ENCODE measurements at places on chromosomes 4 and X. TPM values are rescaled to one million over a fixed set of nuclear protein-coding genes. Genes with fewer than 3 reads are reported as not detected.
A peak's percentile ranks its signal among the peaks of the same experiment; 100 is the strongest.

The CCNB3 gene
- 0.40 TPM for total RNA-seq

- peak; percentile 92 for DNase-seq
Measured at GRCh38 chrX:115023139-115023538, 5.7 kb upstream of the IL13RA2 start.

DNA sequence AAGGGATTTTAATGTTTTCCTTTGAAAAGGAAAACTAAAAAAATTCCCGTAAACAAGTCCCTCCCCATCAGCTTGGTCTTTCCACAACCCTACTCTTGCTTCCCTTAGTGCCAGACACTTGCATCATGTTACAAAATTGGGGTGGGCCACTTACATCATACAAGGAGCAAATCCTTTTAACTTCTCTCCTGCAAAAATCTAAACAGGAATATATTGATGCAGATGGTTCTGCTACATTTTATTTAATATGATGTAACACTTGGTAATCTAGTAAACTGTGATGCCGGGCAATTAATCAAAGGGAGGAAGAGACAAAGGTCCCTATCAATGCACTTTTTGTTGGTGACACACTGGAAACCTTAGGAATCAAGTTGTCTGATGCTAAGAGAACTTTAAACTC lies 125.3 kb downstream of the UBE2K start:
- DNase-seq, result no peak

DNA sequence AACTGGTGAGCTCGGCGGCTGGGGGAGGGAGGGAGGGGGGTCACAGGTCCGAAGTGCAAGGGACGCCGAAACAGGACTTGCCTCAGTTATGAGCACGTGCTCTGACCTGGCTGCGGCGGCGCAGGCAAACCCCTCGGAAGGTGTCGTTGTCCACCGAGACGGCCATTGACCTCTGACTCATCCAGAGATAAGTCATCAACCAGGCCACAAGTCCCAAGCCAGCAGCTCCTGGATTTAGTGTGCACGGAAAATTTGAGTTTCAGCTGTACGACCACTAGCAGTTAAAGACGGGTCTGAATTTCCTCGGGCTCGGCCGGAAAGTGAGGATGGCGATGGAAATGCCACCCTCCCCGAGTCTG lies 674 bp downstream of the SH3D19 start:
- peak; percentile 69 for DNase-seq

GRCh38 chrX:39753293-39753996 lies 344.3 kb downstream of the BCOR start:
- DNase-seq, result peak; percentile 31

DNA sequence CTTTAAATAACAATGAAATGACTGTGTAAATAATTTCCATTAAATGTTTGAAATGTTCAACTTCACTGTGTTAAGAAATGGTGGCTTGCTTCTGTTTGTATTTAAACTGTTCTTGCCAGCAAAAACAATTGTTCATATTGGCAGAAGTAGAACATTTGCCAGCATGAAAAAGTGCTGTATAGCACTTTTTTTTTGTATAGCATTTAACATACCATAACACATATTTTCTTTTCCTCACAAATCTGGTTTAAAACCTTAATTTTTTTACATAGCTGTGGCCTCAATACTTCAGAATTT lies 94.1 kb downstream of the COX18 start:
- DNase-seq, result peak; percentile 82

DNA sequence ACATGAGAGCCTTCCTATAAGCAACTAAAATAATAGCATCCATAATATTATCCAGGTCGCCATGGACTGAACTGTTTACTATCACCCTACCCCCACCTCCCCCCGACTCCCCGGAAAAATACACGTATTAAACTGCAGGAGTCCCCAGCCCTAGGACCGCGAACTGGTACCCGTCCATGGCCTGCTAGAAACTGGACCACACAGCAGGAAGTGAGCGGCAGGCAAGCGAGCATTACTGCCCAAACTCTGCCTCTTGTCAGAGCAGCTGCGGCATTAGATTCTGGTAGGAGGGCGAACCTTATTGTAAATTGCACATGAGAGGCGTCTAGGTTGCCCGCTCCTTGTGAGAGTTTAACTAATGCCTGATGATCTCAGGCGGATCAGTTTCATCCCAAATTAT lies 405.8 kb upstream of the ADGRL3 start:
- DNase-seq, result no peak

GRCh38 chrX:140433582-140433981 lies 71.3 kb downstream of the SOX3 start:
- no peak for DNase-seq

The CCNG2 gene
- 17.3 TPM for total RNA-seq

- DNase-seq, result no peak
Measured at GRCh38 chr4:26257850-26258249, 63.0 kb upstream of the RBPJ start.

The MAGEA11 gene
- total RNA-seq, result under 0.01 TPM
